M059J (cell line): ENCODE measurements at places on chromosomes 3 and 15. TPM values are rescaled to one million over a fixed set of nuclear protein-coding genes. Genes with fewer than 3 reads are reported as not detected.

- no peak for DNase-seq
Measured at GRCh38 chr3:104642827-104643226, 723.9 kb upstream of the ALCAM start.

DNA sequence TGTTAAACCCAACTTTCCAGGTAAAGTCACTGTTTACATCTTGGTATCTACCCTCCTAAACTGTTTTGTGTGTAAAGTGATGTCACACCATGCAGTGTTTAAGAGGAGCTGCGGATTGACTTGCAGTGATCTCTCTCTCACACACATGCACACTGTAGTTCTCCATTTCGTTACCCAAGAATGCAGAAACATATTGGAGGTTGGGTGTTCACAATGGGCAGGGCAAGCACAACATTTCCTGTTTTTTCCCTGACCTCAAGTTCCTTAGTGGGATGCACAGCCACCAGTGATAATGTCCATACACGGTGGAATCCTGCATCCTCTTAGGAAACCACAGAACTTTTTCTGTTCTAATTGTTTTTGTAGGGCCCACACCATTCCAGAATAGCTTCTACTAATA is 85.3 kb upstream of the CFAP20DC start:
- DNase-seq: no peak

The ASB7 gene
- total RNA-seq: 9.6 and 12.1 TPM in 2 replicates

The FNDC3B gene
- total RNA-seq: 55.0 and 79.0 TPM in 2 replicates
